NCI-H748 treated with DMSO at 0.1 percent for 48 hours (cell line): ENCODE measurements at places on chromosomes 4 and X.
A peak's percentile ranks its signal among the peaks of the same experiment; 100 is the strongest.

- no peak for DNase-seq
Measured at GRCh38 chrX:136055651-136056221, 70.5 kb downstream of the SLC9A6 start.

DNA sequence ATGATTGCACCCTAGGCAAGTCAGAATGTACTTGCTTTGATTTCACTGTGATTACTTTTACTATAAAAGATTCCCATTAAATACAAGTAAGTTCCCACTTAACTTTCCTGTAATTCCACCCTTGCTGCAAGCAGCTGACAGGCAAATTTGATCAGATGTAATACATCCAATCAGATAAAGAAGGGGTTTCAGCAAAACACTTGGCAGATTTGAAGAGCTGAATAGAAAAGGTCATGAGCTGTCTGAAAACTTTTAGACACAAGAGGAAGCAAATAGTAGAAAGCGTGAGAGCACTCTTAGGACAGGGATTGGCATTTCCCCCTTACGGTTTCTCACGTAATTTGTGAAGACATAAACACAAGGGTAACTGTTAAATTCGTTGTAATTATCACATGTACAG is 22.8 kb downstream of the HSD17B13 start:
- DNase-seq: no peak

GRCh38 chr4:82903737-82904136 is 3.2 kb downstream of the THAP9 start:
- DNase-seq: no peak

DNA sequence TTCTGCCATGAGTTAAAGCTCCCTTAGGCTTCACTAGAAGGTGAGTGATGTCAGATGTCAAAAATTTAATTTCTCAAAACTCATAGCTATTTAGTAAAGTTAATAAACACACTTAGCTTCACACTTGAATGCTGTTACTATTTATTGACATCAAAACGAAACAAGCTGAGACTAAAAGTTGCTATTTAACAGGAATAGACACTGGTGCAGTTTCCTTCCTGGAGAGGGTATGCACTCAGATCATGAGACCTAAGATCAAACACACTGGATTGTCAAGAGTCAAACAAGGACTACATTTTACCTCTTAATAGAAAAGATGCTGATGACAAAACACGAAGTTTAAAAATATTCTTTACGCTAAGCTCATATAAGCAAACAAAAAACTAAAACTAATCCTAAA is 18.9 kb downstream of the UPF3B start:
- no peak for DNase-seq

GRCh38 chr4:76948443-76949275 is 893 bp upstream of the SEPTIN11 start:
- DNase-seq: no peak

DNA sequence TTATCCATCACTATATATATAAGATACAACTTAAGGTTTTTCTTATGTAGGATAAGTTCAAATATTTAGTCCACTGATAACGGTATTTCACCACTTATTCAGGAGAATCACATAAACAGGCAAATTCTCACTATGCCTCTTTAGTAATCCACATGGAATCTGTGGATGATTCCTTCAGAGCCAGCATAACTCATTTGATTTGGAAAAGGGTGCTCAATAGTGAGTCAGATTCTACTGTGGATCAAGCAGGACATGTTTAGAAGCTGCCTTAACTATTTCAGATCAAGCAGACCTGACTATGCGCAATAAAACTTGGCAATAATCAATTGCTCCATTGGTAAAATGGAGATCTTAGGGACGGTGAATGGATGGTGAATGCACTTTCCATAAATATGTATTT is 184.1 kb downstream of the CBR4 start:
- DNase-seq: no peak

- DNase-seq: no peak
Measured at GRCh38 chr4:108930186-108930585, 167.3 kb upstream of the ETNPPL start.

- DNase-seq: no peak
Measured at GRCh38 chrX:41144873-41145272, 59.6 kb downstream of the USP9X start.

GRCh38 chr4:24453951-24454350 is 130.4 kb downstream of the DHX15 start:
- no peak for DNase-seq

DNA sequence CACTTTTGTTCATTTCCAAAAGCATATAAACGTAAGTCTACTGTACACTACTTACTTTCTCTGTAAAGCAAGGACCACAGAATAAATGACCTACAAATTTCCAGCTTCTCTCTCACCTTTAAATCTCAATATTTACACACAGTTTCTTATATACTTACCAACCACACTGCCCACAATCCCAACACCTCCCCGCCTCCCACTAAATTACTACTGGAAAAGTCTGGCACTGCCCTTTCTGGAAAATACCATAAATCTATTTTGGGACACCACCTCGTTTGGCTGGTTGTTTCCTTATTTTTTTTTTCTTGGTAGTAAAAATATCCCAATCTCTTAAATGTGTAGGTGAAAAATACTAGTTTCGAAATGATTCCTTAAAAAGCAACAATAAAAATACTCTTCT is 19.6 kb downstream of the FAT1 start:
- DNase-seq: no peak

- no peak for DNase-seq
Measured at GRCh38 chrX:124333862-124334261, 1.4 kb downstream of the TEX13D start.

DNA sequence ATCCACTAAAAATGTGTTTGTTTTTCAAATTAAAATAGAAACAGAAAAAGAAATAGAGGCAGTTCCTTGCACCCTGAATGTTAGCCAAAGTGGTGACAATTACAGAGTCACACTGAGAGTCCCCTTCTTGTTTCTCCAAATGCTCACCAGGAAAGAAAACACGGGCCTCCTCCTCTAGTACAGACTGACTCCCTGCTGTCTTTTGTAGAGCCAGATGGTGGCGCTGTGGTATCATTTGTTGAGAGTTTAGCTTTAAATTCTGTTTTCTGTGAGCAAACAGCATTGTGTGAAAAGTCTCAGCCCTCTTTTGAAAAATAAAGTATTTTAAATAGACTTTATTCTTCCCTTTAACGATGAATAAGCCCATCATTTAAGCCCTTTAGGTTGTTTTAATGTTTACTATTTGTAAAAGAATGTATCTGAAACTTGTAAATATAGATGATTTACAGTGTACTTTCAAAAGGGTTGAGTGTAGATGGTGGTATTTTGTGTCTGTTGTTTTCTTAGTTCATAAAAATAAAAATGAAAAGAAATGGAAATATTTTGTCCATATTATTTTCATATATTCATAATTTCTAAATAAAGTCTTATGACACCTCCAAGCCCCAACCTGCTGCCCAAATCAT is 36.9 kb upstream of the ATOH1 start:
- DNase-seq: peak; percentile 14

- no peak for DNase-seq
Measured at GRCh38 chr4:6696611-6697010, 2.9 kb downstream of the S100P start.
